ENCODE measurements at places on chromosomes 16 and 17.

DNA sequence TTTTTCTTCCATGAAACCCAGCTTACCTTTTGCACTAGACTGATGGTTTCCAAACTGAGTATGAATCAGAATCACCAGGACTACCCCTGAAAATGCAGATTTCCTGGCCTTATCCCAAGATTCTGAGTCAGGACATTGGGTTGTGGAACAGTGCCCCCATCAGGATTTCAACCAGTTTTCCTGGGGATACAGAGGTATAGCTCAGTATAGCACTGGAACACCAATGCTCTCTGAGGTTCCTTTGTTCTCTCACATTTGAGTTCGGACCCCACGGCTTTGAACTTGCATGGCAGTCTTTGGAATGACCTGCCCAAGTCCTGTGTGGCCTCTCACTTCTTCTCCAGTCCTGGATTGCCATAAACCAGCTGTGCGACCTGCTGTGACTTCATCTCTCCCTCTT lies 12.8 kb upstream of the CCL8 start:
- no peak for DNase-seq

GRCh38 chr17:41930009-41930832 lies at the start of gene ODAD4:
Gene ODAD4, plus strand, starts transcription at chr17:41930617. Its CDS starts 107 bp downstream, at chr17:41930724.
- peak; percentile 82 for DNase-seq

GRCh38 chr16:67454104-67454503 lies 23.2 kb downstream of the HSD11B2 start:
- DNase-seq, result no peak

- peak; percentile 69 for DNase-seq
Observed at GRCh38 chr17:21551081-21551881, 141.0 kb upstream of the KCNJ18 start.

DNA sequence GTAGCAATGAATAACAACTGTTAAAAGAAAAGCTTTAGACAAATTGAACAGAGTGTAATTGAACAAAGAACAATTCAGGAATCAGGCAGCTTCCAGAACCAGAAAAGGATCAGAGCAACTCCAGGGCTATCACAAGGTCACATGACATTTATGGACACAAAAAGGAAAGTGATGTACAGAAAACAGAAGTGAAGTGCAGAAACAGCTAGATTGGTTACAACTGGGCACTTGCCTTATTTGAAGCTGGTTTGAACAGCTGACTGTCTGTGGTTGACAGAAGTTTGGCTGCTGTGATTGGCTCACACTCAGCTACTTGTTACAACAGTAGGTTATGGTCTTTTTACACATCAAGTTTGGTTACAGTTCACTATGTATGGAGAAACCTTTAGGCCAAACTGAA lies 14.8 kb downstream of the EFCAB5 start:
- no peak for DNase-seq

- DNase-seq, result no peak
Observed at GRCh38 chr17:70375813-70376770, 206.8 kb downstream of the KCNJ2 start.

DNA sequence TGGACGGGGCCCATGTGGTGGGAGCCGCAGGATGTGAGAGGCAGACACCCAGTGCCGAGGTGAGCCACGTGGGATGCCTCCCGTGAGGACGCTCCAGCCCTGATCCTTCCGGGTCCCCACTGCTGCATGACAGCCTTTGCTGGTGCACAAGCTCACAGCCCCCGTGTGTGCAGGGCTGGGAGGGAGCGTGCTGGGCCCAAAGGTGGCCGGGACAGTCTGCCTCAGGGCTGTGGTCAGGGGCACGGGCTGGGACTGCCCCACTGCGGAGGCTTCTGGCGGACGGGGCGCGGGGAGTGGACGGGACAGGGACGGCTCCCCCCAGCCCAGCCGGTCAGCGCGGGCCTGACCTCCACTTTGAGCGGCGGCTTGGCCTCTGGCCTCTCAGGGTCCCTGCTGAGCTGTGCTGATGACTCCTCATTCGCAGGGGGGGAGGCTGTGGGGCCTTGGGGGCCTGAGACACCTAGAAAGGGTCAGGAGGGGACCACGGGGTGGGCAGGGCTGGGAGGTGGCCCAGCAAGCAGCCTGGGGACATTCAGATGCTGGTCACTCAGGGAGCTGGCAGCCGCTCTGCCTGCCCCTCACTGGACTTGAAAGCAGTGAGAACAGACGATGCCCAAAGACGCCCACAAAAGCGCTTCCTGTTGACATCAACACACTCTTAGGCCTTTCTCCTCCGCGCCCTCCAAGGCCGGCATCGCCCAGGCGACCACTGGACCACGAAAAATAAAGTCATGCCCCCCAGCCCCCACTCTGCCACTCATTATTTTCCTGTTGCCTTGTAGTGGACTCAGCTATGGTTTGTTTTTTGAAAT lies 9.3 kb upstream of the METRNL start:
- no peak for DNase-seq

DNA sequence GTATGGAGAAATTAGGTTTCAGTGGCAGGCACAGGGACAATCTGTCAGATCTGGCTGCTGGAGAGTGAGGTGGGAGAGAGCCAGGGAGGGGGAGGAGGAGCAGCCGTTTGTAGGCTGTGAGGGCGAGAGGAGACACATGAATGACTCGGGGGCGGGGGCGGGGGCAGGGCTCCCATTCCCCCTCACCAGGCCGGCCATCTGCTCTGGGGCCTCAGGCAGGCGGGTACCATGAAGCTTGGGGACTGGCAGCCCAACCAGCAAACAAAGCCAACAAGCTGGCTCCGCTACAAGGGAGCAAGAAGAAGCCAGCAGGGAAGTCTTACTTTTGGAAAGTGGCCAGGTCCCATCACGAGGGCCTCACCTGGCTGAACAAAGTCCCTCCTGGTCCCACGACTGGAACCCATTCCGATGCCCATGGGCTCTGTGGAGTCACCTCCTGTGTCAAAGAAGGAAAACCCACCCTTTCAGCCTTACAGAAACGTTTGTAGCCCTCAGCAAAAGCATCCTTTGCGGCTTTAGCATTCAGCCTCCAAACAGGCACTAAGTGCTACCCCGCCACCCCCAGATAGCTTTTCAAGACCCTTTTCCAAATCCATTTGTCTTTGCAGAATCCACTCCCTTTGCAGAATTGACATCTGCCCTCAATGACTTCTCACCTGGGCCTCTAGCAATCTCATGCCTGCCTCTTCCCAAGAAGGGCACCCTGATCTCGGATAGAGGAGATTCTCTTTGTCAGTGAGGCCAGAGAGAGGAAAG lies 9.2 kb upstream of the SSTR2 start:
- DNase-seq, result no peak

DNA sequence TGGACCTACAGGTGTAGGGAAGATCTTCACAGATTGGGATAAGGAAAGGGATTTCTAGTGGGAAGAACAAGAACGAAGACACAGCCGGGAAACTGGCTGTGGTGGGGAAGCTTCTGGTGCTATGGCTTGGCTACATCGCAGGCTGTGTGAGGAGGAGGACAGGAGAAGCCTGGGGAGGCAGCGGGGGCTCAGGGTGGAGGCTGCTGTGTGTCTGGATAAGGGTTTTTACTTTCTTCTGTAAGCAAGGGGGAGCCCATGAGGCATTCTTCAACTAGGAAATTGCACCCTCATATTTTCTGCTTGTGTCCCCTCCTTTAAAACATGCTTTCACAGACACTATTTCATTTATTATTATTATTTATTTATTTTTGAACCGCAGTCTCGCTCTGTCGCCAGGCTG lies 2.9 kb upstream of the RHBDF2 start:
- no peak for DNase-seq

- peak; percentile 27 for DNase-seq
Observed at GRCh38 chr17:42459801-42460281, 1.2 kb downstream of the ATP6V0A1 start.
